ENCODE measurements at places on chromosomes 16 and 17.

- no peak for DNase-seq
These were observed 169.8 kb downstream of the MRTFB start for GRCh38 chr16:14240964-14241363.

DNA sequence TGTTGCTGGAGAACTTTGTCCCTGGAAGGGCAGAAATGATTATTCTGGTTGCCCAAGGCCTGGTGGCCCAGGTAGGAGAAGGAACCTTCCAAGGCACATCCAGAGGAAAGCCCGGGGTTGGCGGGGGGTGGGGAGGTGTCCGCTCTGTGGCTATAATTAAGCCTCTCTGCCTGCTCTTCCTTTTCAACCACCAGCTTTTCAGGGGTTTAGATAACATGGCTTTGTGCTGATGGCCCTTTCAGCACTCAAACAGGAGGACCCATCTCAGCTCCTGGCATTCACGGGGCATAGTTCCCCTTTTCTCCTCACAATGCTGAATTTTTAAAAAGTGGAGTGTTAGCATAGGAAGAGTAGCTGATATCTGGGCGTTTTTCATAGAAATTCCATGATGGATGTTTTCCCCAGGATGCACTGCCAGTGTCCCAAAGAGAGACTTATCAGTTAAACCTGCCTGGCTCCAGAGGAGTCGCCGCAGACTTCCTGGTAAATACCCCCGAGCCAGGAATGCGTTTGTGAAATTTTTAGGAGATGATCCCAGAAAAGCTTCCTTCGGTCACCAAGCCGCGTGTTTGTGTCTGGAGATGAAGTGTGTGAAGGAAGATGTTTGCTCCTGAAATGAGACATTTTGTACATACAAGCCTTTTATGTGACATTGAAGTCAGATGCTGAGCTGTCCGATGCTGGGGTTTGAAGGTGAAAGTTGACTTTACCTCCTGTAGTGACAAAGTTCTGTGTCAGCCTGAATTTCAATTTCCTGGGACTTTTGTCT lies 188.5 kb downstream of the MSI2 start:
- no peak for DNase-seq

DNA sequence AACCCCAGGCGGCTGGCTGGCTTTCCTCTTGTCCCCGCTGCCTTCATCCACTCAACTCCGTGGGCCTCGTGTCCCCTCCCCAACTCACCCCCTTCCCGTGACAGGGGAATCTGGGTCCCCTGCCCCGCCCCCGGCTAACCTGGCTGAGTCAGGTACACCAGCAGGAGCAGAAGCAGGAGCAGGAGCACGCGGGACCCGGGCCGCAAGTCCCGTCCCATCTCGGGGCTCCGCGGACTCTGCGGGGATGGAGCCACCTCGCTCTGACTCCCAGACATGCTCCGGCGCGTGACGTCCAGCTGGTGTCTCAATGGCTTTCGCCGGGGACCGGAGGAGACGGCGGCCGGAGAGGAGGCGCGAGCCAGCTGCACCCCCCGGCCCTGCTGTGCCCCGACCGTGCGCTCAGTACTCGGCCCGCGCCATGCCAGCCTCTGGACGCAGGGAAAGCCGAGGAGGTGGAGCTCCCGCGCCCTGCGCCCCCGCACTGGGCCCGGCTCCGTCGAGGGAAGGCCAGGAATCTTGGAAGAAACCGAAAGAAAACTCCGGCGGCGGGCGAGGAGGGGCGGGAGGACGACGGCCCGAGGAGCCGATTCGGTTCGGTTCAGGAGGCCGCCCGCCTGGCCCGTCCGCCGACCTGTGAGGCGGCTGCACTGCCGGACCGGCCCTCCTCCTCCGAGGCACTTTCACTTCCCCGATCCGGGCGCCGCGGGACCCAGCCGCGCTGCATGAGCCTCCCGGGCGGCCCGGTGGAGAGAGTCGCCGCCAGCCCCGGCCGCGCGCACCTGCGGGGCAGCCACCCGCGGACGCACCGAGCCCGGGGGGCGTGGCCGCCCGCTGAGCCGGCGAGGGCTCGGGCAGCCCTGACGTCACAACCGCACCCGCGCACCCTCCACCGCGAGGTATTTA lies at the start of the genes CXCL16 and ZMYND15:
TSS of gene CXCL16 (minus strand) at position 807 of the 903 bp plus-strand sequence. CDS start at position 218, 589 bp downstream.
TSS of gene ZMYND15 (plus strand) at position 712 of the 903 bp plus-strand sequence. CDS start 716 bp downstream, outside the sequence.
- peak; percentile 88 for DNase-seq

- DNase-seq, result no peak
These were observed 37.9 kb upstream of the SLC38A10 start for GRCh38 chr17:81332914-81333528.

DNA sequence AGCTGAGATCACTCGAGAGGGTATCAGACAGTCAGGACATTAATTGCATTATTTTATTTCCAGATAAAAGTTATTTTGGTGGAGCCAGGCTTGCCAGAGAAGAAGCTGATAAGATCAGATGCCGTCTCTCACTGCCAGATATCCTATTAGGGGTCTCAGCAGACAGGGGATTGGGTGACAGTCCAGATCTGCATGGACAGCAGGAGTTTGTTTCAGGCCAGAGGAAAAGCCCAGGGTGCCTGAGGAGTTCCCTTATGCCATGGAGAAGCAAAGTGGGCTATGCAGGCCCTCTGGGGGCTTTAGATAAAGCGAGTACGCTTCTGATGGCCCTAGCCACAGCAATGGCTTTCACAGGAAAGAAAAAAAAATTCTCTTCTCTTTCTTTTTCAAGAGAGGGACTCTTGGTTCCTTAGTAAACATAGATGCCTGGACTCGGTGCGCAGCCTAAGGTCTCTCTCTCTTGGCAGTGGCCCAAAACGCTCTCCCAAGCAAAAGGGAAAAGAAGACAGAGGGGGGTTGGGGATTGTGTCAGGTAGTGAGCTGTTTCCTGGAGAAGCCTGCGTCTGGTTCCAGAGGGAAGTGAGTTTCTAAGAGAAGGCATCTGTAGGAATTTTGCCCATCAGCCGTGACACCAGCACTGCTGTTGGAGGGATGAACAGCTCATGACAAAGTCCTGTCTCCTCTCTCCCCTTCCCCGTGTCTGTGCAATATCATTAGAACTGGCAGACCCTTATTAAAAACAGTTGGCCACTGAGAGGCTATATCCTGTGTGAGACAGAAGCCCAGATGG lies 166.3 kb upstream of the FOXF1 start:
- no peak for DNase-seq

GRCh38 chr16:50153596-50154419 lies 702 bp downstream of the TENT4B start:
- DNase-seq, result peak; percentile 79

DNA sequence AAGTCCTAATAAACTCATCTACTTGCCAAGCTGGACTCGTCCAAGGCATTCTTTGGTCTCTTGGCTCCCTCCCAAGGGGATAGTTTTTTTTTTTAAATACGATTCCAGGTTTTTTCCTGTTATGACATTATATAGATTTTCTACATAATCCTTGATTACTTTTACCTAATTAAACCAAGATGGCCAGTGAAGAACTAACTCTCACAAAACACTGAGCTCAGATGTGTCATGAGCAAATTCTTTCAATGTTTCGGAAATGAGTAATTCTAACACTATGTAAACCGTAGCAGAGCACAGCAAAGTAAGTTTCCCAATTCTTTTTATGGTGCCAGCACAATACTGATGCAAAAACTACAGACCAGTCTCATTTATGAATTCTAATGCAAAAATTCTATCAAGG lies 1.8 kb downstream of the ZNF23 start:
- no peak for DNase-seq

DNA sequence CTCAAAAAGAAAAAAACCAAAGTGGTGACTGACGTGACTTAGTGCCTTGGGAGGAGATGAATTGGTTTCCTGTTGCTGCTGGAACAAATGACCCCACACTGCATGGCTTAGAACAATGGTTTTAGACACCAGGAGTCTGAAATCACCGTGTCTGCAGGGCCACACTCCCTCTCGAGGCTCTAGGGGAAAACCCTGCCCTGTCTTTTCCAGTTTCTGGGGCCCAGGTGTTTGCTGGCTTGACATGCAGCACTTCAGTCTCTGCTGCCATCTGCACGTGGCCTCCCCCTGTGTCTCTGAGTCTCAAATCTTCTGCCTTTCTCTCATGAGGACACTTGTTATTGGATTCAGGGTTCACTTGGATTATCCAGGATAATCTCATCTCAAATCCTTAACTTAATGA lies 323.8 kb upstream of the TNRC6C start:
- no peak for DNase-seq

GRCh38 chr16:88315543-88316105 lies 67.1 kb upstream of the ZNF469 start:
- DNase-seq, result no peak

DNA sequence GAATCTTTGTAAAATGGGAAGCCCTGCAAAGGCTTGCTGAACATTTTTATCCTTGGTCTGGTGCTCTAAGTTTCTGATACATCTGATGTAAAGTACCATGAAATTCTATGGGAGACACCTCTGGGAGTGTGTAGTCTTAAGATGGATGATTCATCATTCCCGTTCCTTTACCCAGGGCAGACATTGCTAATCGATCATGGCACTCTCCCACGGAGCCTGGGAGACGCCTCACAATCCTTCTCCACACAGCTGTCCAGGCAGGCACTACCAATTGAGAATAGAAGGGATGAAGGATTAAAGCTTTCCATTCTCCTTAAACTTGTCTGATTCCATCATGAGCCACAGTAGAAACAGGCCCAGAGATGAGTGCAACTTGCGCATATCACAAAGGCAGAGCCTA lies 144.8 kb downstream of the GSG1L start:
- DNase-seq, result no peak

- DNase-seq, result no peak
These were observed 134.2 kb downstream of the MGAT5B start for GRCh38 chr17:77002103-77003045.
